Right lobe of liver (tissue), 6 donors: ENCODE measurements at places on chromosomes 13 and 19. TPM values are rescaled to one million over a fixed set of nuclear protein-coding genes. Genes with fewer than 3 reads are reported as not detected.

SSC5D gene
- total RNA-seq: 1.6 TPM

FGF14 gene
- 0.42 TPM for total RNA-seq

OR1I1 gene
- total RNA-seq: not detected

PBX4 gene
- not detected for total RNA-seq

IZUMO2 gene
- total RNA-seq: not detected

ZNF808 gene
- 3.3 TPM for total RNA-seq

CAPS gene
- total RNA-seq: 6.6 TPM

ZNF541 gene
- total RNA-seq: 0.12 TPM

FAM216B gene
- not detected for total RNA-seq

GRCh38 chr13:57634839-57635165, 3.3 kb downstream of the PCDH17 start:
- peak; percentile 18 for DNase-seq

DNA sequence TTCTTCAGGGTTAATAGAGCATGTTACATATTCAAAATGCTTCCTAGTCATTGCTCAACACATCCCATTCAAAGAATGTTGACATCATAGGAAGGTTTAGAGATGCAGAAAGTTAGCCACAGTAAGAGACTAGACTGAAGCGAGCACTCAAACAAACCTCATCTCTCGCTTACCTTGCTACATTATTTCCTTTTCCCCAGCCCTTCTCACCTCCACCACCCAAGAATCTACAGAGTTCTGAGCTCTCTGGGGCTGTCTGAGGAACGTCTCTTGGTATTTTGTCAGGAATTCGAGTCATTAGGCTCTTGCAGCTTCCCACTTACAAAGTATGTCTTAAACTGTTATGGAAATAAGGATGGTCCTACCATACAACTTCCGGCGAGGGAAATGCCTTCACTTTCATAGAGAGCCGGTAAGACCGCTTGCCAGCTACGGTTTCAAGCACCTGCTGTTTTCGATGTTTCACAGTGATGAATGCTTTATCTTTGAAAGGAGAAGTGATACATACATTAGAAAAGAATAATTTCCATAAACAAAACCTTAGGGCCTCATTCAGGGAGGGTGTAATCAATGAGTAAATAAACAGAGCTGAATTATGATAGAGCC, 65.1 kb downstream of the FLT1 start:
- DNase-seq: no peak

DNA sequence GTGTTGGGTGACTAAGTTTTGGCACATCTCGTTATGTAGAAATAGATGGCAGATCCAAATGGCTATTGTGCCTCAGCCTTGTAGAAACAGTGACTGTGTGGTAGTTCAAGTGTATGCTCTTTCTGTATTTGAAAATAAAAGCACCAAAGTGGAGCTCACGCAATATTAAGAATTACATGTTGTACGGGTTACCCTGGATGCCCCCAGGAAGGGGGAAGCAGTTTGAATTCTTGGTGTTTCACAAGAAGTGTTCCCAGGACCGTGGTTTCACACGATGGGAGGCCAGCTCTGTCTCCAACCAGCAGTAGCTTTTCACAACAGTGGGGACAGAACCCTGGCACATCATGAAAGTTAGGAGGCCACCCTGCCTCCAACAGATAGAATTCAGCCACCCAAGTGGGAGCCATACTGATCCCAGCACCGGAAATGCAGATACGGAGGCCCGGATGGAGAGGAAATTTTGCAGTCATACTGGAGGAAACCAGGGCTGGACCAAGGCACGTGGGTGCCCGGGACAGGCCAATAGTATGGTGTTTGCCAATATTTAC, 8.9 kb downstream of the FLT1 start:
- no peak for DNase-seq

DNA sequence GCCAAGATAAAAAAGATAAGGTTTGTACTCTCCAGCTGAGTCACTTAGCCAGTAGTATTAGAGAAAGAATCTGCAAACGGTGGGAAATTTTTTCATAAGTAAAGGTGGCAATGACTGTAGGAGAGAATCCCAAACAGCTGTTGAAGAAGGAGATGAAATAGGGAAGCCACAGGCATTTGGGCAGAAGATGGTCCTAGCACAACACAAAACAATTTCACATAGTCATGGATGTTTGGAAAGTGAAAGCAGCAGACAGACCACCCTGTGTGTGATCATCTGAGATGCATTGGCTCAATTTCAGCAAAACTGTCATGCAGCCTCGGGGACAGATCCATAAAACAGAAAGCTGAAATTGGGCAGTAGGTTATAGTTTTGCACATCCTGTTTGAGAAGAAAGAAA, 2832.4 kb downstream of the PCDH9 start:
- DNase-seq: no peak

- DNase-seq: no peak
These were observed 167.1 kb downstream of the LMO7 start for GRCh38 chr13:75803164-75803611.

DNA sequence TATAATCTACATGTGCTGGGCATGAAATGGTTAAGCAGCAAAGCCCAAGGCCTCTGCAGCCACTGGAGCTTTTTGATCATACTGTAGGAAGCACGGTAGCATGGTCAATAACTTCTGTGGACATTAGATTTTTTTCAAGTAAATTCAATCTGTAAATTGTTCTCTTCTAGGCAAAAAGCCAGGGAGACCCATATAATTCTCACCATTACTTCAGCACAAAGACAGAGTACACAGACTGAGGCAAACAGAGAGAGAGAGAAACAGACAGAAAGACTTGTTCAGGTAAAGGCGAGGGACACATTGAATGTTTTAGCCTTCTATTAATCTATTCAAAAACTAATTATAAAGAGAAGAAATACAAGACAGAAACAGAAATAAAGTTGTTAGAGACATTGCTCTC, 349.4 kb downstream of the RFC3 start:
- DNase-seq: no peak

DNA sequence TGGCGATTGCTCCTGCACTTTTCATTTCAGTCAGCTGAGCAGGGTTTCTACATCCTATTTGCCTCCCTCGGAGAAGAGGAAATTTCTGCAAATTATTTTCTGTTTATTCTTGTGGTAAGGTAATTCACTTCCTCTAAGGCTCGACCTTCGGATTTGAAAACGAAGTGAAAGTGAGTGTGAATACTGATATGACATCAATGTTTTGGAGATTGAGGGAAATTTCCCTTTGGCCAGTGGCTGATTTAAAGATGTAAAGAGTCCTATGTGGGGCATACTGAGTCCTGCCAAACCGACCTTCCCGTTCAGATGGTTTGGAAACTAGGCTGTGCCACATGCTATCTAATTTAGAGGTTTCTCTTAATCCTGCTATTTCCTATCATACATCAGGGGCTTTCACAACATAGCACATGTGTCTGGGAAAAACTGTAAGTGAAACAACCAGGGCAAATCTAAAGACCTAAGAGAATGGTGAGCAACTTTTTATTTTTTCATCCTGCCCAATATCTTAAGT, 112.3 kb downstream of the POSTN start:
- no peak for DNase-seq

DNA sequence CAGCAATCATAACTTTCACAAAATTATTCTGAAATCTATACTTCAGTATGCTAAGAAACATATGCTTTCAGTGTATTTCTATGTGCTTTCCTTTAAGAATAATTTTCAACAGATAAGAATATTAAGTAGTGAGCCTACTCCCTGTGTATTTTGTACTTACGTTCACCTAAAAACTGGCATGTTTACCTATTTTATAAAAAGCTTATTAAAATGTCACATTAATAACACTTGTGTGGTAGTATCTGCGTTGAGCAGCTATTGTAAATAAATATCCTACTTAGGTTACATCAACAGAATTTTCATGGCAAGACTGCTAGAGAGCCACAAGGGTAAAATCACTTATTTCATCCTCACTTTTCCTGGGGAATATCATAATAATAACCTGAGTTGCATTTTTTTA, 113.4 kb upstream of the SLITRK5 start:
- no peak for DNase-seq

- no peak for DNase-seq
These were observed 18.9 kb downstream of the RCBTB1 start for GRCh38 chr13:49566461-49566860.

- no peak for DNase-seq
These were observed 2.6 kb downstream of the GRIK5 start for GRCh38 chr19:42067315-42067888.

- DNase-seq: no peak
These were observed 24.6 kb upstream of the ZNF846 start for GRCh38 chr19:9793071-9793591.

GRCh38 chr19:18701250-18701608, 17.7 kb downstream of the CRTC1 start:
- DNase-seq: no peak

- no peak for DNase-seq
These were observed 66.7 kb downstream of the SIPA1L3 start for GRCh38 chr19:37973666-37974065.

GRCh38 chr19:10655457-10656312, 1.5 kb downstream of the ILF3 start:
- DNase-seq: no peak

GRCh38 chr13:98504371-98504963, 72.4 kb downstream of the STK24 start:
- DNase-seq: no peak

DNA sequence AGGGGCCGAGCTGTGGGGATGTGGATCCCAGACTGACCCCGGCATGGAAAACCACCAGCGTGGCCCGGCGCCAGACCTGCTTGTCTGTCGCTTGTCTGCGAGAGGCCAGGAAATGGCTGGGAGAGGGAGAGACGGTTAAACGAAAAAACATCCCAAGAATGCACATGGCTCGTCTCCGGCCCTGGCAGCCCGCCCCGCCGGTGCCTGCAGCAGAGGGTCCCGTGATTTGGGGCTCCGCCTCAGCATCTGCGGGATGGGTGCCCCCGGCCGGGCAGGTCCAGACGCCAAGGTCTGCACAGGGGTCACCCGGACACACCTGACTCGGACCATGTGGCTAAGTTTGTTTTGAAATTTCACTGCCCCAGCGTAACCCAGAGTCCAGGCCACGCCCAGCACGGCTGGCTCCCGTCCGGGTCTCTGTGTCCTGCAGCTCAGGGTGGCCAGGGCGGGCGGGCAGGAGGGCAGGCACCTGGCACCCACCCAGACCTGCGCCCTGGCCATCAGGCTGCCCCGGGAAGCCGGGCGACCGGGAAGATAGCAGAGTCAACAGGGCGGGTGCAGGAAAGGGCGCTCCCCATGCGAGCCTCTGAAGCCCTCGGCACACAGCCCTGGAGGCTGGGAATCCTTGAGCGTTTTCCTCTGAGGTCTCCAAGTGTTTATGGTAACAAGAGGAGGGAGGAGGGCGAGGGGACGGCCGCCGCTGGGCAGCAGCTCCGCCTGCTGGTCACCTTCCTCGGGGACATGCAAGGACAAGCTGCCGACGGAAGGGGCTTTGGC, 103.2 kb downstream of the GADD45B start:
- peak; percentile 98 for DNase-seq

- no peak for DNase-seq
These were observed 2.3 kb downstream of the DDA1 start for GRCh38 chr19:17311455-17312188.

DNA sequence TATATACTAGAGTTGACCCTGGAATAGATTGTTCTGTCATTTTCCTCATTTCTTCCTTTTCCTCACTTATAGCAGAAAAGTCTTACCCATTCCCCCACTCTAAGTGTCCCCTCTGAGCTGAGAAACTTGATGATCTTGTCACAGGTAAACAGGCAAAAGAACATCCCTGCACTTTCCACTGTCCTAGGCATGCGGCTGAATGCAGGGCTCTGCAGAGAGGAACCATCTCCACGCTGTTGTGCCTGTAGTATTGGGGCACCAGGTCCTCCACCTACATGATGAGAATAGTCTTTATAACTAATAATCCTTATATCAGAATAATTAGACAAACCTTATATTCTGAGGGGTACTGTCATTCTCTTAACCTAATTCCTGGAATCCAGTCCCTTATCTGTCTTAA, 211.3 kb downstream of the RBM26 start:
- DNase-seq: no peak
